ENCODE measurements at places on chromosomes 1 and 21. TPM values are rescaled to one million over a fixed set of nuclear protein-coding genes. Genes with fewer than 3 reads are reported as not detected.

KCNE1 gene
- not detected for polyA plus RNA-seq

USH2A gene
- 0.03 TPM for polyA plus RNA-seq

GPR157 gene
- polyA plus RNA-seq: 0.85 TPM

EXTL2 gene
- polyA plus RNA-seq: 45.3 TPM

PRRX1 gene
- not detected for polyA plus RNA-seq

F13B gene
- not detected for polyA plus RNA-seq

LCE1C gene
- not detected for polyA plus RNA-seq

MTARC2 gene
- polyA plus RNA-seq: 7.7 TPM

C1QTNF12 gene
- polyA plus RNA-seq: 4.2 TPM
